HTR-8/SVneo (cell line): ENCODE measurements at places on chromosomes 7 and 10.

DNA sequence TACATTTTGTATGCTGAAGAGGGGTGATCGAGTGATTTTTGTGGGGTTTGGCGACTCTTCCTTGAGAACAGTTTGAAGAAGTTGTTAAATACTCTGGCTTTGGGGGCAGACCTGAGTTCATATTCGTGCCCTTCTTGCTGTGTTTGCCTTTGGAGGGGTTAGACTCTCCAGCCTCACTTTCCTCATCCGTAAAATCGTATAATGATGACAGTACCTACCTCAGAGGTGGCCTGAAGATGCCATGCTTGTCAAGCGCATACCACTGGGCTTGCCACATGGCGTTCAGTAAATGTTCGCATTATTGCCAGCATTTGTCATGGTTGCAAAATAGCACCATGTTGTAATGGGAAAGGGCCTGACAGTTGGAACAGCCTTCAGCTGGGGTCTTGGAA is 1.3 kb downstream of the STK17A start:
- no peak for DNase-seq

GRCh38 chr7:138924501-138925225 is 56.5 kb downstream of the KIAA1549 start:
- no peak for DNase-seq

GRCh38 chr7:20304366-20304765 is 26.3 kb upstream of the ITGB8 start:
- no peak for DNase-seq

DNA sequence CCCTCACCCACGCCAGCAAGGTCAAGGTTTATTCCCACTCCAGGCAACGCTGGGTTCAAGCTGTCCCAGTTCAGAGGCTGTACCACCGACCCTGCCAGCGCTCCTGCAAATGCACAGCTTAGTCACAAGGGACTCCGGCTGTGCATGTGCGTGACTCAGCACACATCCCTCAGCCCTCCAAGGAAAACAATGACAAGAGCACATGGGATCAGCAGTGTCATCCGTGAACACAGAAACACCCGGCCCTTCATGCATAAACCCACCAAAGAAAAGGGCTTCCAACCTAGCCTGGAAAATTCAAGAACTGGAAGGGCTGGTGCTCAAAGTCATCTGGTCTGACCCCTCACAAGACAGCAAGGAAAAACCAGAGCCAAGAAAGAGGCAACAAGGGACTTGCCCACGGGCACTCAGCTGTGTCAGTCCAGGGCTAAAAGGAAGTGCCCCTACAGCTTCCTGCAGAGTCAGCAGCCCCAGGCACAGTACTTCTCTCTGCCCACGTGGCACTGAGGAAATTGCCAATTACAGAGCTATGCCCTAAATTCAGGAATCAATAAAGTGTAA is 106.1 kb downstream of the KCNMA1 start:
- DNase-seq, result peak; percentile 74

DNA sequence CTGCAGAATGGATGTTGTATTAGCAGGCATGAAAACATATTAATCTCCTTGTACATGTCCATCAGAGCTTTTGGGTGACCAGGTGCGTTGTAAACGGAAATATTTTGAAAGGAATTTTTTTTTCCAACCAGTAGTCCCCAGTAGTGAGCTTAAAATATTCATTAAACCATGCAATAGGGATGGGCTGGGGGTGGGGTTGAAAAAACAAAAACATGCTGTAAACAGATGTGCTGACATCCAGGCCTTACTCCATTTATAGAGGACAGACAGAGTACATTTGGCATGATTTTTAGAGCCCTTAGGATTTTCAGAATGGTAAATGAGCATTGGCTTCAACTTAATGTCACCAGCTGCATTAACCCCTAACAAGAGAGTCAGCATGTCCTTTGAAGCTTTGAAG is 50.2 kb downstream of the PTPN12 start:
- no peak for DNase-seq

DNA sequence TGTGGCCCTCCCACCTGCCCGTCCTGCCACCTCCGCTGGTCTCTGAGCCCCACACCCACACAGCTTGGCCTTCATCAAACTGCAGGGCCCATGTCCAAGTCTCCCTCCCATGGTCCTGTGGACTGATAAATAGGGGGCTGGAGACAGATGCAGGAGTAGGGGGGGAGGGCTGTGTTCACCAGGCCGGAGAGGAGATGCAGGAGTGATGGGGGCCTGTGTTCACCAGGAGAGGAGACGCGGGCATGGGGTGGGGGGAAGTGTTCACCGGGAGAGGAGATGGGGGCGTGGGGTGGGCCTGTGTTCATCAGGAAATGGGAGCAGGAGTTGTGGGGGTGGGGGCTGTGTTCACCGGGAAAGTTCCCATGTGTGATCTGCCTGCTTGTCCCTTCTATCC is 37.0 kb downstream of the JAKMIP3 start:
- no peak for DNase-seq

- no peak for DNase-seq
Measured at GRCh38 chr10:113626809-113627355, 37.0 kb downstream of the NRAP start.

DNA sequence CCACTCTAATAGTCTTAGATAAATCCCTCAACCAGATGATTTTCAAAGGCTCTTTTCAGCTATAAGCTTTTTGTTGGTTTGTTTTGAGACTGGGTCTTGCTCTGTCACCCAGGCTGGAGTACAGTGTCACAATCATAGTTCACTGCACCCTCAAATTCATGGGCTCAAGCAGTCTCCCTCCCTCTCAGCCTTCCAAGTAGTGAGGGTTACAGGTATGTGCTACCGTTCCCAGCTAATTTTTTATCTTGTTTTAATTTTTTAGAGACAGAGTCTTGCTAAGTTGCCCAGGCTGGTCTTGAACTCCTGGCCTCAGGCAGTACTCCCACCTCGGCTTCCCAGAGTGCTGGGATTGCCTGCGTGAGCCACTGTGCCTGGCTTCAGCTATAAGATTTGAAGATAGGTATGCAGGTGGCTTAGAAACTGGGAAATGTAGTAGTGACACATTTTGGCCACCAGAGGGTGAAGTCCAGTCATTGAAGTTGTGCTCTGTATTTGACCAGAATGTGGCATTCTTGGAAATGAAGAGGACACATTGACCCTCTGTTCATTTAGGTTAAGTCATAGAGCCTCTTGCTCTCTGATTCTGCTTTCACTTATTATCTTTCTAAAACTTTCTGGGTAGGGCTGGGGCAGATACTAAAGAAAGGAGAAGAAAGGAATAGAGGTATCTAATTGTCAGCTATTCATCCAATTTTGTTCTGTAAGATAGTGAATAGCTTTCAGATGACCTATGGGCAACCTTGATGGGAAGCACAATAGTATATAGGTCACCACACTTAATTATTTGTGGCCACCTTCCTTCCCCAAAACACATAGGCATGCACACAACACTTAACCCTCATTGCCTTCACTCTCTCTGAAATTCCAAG is 36.0 kb downstream of the R3HCC1L start:
- peak; percentile 48 for DNase-seq

DNA sequence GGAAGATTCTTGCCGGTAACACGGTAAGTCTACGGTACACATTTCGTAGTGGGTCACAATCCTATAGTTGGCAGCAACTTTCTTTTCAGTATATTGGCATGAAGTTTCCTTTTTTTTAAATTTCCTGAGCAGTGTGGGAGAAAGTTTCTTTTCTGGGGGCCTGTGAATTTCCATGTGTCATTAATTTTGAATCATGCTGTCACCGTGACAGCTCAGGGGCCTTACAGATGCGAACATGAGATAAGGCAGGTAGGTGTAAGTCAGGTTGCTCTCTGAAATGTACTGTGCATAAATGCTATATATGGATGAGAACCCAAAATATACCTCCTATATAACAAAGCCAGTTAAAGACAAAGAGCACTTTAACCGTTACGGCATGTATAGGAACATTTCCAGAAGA is 65.4 kb upstream of the SEM1 start:
- no peak for DNase-seq

GRCh38 chr10:24210501-24210900 is 1.6 kb downstream of the KIAA1217 start:
- no peak for DNase-seq

DNA sequence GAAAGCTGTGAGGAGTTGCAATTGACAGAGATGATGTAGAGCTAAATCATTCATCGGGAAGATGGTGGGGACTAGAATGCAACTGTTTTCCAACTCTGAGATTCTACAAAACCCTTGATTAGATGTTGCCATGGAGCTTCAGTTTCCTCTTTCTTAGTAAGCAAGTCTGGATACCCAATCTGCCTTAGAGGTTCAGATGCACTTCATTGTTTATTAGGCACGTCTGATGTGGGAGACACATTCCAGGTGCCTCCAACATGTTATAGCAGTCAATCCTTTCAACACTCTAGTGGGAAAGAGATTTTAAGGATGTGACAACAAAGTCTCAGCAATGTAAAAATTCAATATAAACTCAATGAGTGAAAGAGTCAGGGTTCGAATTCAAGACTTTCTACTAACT is 291.3 kb upstream of the PHYHIPL start:
- no peak for DNase-seq

DNA sequence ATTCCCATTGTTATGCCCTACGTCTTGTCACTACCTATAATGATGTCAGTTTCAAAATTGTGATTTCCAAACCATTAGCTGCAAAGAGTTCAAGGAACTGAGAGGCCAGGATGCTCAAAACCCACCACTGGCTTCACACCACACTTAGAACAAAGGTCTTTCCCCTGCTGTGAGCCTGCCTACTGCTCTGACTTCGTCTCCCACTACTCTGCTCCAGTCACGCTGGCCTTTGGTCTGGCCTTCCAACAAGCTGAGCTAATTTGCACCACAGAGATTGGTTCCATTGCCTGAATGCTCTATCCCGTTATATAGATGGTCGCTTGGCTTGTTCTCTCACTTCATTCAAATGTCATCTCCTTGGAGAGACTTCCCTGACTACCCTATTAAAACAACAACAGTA is 572.1 kb upstream of the GALNT17 start:
- DNase-seq, result no peak

DNA sequence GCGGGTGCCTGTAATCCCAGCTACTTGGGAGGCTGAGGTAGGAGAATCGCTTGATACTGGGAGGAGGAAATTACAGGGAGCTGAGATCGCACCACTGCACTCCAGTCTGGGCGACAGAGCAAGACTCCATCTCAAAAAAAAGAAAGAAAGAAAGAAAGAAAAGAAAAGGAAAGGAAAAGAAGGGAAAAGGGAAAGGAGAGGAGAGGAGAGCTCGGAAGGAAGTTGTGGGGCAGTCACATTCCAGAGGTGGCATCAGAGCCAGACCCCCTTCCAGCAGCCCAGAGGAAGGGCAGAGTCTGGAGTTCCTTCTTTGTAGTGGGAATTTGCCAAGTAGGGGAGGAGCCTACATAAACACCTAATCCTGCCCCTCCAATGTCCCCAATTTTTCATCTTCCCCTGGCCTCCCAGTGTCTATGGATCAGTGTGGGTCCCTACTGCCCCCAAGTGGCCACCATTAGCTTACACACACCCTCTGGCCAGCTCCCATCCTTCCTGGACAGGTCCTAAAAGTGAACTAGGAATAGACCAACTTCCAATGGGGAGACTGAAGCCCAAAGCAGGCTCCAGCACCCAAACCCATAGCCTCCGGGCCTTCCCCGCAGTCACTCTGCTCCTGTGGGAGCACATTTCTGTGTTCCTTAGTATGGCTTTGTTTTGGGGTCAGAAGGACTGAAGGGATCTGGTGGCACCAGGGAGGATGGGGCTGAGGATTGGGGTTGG is 39.6 kb upstream of the HSPB1 start:
- peak; percentile 56 for DNase-seq

DNA sequence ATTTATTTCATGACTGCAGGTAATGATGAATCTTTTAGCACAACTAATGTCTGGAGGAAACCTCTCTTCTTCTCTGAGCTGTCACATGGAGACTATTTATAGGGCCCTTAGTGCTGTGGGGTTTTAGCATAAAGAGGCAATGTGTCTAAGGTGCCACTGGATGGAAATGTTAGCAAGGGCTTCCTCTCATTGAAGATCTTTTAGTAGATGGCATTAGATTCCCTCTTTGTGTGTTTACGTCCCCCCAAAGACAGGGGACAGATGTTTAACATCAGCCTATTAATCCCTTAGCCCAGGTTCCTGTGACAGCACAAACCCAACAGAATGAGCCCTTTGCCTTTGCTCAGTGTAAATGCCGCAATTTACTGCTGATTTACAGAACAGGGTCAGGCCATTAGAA is 208.6 kb downstream of the SKAP2 start:
- no peak for DNase-seq

DNA sequence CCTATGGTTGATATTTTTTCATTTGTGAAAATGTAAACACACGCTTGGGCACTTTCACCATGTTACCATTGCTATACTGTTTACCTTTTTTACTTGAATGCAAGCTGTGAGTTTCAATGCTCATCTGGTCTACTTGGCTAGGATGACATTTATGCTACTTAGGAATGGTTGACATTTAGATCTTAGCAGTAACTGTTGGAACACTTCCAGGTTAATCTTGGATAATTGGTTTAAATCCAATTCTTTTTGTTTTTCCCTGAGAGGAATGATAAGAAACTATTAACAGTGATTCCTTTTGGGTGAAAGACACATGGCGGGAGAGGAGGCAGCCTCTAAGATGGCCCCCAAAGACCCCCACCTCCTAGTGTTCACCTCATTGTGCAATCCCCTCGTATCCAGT is 51.4 kb upstream of the AMPH start:
- DNase-seq, result no peak

GRCh38 chr10:113980408-113981087 is 63.1 kb upstream of the ADRB1 start:
- DNase-seq, result no peak

- DNase-seq, result no peak
Measured at GRCh38 chr7:129008645-129009414, 46.1 kb downstream of the TNPO3 start.

GRCh38 chr10:11670381-11670780 is 58.9 kb upstream of the USP6NL start:
- no peak for DNase-seq

DNA sequence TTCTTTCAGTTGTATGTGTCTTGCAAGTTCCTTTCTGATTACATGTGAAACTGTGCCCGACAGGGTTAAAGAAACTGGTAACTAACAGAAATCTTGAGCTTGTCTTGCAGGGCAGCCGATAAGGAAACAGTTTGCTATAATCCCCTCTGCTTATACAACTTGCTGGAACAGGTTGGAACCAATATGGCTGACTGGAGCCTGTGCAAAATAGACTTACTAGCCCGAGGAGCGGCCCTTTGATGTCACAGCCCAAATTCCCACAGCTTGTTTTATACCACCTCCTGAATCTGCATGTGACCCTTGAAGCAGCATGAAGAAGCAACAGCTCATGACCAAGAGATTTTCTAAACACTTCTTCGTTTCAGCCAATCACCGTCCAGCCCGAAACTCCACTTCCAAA is 3.3 kb upstream of the YKT6 start:
- no peak for DNase-seq

- DNase-seq, result no peak
Measured at GRCh38 chr7:103373866-103374643, 26.6 kb downstream of the PSMC2 start.

- DNase-seq, result no peak
Measured at GRCh38 chr10:60663850-60664249, 114.4 kb upstream of the CDK1 start.

DNA sequence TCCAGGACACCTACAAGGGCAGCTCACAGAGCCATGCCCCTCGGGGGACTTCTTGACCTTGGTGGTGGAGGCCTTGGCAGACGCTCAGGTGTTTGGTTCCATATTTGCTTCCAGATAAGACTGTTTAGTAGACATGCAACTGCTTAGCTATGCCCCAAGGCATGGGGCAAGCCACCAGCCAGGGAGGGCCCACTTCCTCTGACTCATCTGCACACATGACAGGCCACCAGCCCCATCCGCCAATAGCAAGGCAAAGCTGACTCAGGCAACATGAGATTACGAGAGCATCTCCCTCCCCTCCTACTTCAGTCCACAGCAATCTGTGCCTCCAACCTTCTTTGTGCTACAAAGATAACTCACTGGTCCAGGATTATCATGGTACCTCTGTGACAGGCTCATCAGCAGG is 54.9 kb downstream of the KCNMA1 start:
- DNase-seq, result peak; percentile 88

GRCh38 chr7:1423264-1423811 is 35.9 kb downstream of the MICALL2 start:
- no peak for DNase-seq
